ENCODE measurements at places on chromosomes 7 and 10.

GRCh38 chr10:6145166-6145987 is 56.5 kb downstream of the RBM17 start:
- DNase-seq, result no peak

- no peak for DNase-seq
Observed at GRCh38 chr7:143902332-143902899, 440 bp upstream of the TCAF1 start.

- DNase-seq, result no peak
Observed at GRCh38 chr10:110558041-110558440, 9.5 kb upstream of the SMC3 start.

DNA sequence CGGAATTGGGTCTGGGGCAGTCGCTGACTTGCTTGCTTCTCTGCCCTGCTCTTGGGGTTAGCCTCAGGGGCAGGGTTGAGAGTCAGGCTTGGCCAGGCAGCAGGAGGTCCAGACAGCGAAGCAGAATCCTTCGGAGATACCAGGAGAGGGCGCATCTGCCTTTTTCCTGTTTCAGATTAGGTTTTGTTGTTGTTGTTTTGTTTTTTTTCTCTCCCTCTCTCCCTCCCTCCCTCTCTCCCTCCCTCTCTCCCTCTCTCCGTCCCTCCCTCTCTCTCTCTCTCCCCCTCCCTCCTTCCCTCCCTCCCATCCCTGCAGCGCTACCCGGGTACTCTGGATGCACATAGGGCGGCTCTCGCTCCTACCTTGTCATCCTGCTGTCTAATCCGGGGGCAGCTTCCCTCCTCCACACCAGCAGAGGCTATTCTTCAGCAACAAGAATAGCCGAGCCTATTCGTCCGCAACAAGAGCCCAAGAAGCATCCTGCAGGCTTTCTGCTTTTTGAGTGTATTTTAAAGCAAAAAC is 758 bp upstream of the OPTN start:
- peak; percentile 34 for DNase-seq

- no peak for DNase-seq
Observed at GRCh38 chr10:35262436-35262835, 73.9 kb upstream of the CCNY start.

DNA sequence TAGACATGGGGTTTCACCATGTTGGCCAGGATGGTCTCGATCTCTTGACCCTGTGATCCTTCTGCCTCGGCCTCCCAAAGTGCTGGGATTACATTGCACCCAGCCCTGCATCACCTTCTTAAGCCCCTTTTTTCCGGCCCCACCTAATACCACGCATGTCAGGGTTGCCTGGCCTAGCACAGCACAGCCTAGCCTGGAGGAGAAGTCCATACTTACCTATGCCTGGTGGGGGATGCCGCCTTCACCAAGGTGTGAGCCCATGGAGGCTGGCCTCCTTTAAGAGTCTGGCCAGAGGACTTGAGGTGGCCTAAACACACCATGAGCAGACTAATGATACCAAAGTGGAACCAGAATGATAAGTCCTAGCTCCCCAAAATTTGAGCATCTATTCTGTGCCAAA is 22.0 kb upstream of the CUX1 start:
- DNase-seq, result no peak

DNA sequence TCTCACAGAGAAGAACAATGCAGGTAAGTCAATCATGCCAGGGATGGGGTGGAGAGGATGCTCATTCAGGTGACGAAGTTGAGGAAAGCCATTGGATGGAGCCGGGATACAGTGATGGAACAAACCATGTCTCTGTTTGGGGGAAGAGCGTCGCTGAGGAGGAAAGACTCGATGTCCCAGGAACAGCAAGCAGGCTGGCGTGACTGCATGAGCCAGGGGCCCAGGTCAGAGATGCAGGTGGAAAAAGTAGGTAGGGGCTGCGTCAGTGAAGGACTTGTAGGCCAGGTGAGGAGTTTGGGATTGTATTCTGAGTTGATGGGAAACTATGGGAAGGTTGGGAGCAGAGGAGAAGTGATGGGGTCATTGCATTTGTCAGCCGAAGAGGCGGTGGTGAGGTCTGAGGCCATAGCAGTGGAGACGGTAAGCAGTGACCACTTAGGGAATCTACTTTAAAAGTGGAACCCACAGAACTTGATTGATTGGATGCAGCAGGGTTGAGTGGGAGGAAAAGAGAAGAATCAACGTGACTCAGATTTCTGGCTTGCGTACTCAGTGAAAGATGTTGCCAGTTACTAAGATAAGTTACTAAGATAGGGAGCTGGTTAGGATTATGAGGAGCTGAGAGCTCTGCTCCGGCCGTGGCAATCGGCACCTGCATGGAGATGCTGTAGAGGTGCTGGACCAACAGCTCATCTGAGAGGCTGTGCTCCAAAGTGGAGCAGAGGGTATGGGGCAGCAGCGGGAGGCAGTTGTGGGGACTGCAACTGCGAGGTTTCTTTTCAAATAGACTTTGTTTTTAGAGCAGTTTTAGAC is 12.5 kb upstream of the IL2RA start:
- no peak for DNase-seq

DNA sequence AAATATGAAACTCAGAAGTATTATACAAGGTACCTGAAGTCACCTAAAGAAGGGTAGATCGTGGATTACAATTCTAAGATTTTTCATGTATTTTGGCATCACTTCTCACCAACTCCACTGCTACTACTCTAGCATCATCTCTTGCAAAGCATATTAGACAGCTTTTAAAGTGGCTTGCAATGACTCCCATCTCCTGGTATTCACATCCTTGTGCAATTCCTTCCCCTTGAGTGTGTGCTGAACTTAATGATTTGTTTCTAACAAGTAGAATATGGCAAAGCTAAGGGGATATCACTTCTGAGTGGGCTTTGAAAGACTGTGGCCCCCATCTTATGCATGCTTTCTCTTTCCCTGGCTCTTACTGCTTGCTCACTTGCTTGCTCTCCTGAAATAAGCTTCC is 280.2 kb downstream of the SNX13 start:
- no peak for DNase-seq

GRCh38 chr10:9608602-9609001 is 1409.1 kb upstream of the CELF2 start:
- no peak for DNase-seq

DNA sequence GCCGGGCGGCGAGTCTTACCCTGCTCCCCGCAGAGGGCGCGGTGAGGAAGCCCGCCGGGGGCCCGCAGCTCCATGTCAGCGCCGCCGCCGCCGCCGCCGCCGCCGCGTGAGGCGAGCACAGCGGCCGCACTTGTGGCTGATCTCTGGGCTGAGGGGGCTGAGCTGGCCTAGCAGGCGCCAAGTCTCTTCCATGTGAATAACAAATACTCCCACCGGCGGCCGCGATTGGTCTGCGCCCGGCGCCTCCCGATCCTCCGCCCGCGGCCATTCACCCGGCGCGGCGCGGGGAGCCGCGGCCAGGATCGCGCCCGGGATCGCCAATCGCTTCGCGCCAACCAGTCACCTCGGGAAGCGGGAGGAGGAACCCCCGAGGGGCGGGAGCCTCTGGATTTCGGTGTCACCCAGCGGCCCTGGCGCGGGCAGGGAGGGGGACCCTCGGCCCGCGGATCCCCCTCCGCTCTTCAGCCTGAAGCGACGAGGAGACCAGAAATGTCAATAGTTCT is at the start of gene GRM8:
GRM8 (minus strand) TSS at position 164 of the 503 bp plus-strand sequence.
- DNase-seq, result peak; percentile 89

GRCh38 chr7:54469740-54470139 is 72.4 kb upstream of the VSTM2A start:
- DNase-seq, result no peak

- DNase-seq, result peak; percentile 78
Observed at GRCh38 chr10:101602761-101603398, 14.8 kb downstream of the DPCD start.

DNA sequence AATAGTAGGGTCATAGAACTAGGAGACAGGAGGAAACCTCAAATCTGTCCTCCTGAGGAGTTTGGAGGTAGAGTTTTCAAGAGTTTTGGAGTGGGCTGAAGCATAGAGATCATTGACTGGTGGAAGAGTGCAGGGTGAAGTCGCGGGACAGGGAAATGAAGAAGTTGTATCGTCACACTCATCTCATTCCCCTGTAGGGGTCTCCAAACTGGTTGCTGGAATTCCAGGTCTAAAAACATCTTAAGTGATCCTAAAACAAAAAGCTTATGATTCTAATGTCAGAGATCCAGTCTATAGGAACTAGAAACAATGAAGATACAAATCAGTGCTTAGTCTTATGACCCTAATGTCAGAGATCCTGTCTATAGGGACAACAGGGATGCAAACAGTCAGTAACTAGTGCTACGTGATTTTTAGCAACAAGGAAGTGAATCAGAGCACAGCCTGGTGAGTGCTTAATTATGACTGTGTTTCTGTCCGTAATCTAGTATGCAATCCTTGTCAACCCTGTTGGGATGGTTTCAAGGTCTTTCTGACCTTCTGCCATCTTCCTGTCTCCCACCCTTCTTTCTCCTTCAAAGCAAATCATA is 139.4 kb downstream of the SKIDA1 start:
- no peak for DNase-seq

DNA sequence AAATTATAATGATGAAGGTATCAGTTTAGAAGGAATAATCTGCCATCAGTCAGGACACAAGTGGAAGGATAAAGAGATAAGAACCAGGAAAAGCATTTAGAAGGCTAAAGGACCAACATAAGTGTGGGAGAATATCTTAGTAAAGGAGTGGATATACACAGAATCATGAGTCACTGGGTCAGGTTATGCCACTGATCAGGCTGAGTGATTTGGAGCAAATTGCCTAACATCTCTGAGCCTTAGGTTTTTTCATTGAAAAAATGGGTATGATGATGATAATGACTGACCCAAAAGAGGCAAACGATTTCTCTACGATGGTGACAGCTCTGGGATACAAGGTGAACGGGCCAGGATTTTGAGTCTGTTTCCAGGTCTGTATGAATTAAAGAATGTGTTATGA is 2.8 kb upstream of the CUL1 start:
- DNase-seq, result no peak

DNA sequence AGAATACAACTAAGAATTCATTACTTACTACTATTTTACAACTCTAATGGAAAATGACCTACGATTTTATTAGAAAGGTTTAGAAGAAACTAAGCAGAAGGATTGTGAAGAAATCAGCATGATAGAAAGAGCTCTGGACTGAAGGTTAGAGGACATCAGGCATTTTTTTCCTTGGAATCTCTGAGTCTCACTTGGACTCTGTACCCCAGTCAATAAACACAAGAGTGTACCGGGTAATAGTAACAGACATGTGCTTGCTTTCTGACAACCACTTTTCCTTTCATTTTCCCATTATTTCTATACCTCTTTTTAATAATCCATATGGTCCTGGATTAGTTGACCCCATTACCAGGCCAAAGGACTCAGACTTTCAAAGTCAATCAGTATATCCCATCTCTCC is 1240.9 kb upstream of the LRRTM3 start:
- DNase-seq, result no peak

GRCh38 chr7:130350945-130351790 is 6.6 kb downstream of the CPA5 start:
- no peak for DNase-seq

- no peak for DNase-seq
Observed at GRCh38 chr10:112362833-112363232, 11.1 kb upstream of the ACSL5 start.

DNA sequence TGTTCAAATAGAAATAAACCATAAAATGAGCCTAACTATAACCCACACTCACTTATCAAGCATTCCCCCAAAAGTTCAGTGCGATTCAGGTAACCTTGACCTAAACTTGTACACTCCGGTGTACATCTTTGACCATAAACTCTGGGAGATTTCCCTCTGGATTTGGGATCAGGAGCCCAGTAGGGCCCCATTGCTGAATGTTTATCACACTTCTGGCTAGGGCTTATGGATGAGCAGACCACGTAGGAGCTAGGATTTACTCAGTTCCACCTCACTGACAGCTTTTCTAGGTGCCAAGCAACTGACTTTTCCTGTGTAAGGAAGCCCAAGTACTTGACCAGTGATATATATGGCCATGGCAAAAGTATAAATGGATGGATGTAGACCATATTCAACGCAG is 113.7 kb downstream of the SVOPL start:
- no peak for DNase-seq
